ENCODE measurements at places on chromosomes 16 and 17.

DNA sequence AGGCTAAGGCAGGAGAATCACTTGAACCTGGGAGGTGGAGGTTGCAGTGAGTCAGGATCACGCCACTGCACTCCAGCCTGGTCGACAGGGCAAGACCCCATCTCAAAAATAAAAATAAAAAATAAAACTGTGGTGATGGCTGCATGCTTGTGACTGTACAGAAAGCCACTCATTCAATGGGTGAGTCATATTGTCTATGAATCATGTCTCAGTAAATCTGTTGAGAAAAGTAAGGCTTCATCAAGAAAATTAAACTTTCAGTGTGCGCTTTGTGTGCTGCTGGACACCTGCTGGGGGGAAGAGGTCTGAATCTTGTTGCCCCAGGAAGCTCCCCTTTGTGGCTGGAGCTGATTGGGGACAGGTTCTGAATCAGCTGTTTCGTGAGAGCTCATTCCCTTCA, 11.3 kb downstream of the NUBP1 start:
- no peak for DNase-seq

DNA sequence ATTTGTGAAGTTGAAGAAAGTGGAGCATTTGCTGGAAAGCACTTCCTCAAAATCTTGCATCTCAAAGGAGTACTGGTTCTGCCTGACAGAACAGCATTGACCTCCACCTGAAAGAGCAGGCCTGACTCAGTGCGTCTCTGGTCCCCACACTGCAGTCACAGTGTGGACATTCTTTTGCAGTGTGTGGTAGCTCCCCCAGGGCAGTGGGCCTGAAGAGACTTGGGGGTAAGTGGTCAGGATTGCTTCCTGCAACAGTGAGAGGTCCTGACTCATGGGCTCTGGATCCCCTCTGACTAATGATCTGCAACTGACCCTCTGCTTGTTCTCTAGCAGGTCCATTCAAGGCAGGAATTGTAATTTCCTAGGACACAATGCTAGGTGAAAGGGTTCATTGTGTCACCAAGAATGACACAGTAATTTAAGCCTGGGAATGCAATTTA, 204.9 kb upstream of the KCNJ16 start:
- DNase-seq: no peak

DNA sequence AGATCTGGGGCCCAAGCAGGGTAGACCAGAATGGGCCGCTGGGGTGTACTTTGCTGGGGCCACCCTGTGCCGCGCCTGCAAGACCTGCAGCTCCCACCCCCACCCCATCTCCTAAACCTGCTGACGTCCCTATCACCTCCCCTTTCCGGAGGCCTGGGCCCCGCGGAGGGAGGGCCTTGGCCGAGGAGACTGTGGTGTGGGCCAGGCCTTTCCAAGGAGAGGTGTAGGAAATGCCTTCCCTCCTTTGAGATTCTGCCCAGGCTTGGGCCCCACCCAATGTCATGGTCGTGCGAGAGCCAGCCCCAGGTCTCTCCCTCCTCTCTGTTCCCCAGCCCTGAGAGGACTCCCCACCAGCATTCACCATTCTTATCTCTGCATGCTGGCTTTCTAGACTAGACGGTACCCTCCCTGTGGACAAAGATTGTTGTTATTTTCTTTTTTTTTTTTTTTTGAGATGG, 3.9 kb upstream of the WFIKKN2 start:
- DNase-seq: no peak

DNA sequence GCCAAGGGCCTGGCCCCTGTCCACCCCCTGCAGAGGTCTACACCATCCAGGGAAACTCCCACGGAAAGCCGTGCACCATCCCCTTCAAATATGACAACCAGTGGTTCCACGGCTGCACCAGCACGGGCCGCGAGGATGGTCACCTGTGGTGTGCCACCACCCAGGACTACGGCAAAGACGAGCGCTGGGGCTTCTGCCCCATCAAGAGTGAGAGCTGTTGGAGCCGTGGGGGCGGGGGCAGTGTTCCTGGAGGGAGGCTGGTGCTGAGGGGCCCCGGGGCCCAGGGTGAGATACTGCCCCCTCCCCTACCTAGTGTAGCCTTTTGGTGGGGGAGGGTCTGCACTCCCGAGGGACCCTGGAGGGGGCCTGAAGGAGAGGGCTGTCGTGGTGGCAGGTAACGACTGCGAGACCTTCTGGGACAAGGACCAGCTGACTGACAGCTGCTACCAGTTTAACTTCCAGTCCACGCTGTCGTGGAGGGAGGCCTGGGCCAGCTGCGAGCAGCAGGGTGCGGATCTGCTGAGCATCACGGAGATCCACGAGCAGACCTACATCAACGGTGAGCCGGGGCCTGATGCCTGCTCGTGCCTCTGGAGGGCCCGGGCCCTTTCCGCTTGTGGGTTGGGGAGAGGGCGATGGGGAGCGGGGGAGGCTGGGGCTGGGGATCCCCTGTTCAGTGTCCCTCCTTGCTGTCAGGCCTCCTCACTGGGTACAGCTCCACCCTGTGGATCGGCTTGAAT, 38.8 kb downstream of the MRC2 start:
- DNase-seq: no peak

DNA sequence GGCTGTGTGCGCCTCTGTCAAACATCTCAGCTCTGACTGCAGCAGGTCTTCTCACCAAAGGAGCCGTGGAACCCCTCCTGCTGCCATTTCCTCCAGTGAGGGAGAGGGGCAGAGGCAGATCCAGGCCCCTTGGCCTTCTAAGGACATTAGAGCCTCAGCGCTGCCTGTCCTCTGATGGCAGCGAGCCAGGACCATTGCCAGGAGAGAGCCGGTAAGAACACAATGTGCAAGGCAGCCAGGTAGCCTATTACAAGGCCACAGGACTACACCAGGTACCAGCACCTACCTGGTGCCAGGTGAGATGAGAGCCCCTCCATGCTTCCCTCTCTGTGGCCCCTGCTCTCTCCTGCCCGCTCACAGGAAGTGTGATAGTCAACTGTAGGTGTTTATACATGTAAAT, 11.0 kb downstream of the LRRC75A start:
- no peak for DNase-seq

DNA sequence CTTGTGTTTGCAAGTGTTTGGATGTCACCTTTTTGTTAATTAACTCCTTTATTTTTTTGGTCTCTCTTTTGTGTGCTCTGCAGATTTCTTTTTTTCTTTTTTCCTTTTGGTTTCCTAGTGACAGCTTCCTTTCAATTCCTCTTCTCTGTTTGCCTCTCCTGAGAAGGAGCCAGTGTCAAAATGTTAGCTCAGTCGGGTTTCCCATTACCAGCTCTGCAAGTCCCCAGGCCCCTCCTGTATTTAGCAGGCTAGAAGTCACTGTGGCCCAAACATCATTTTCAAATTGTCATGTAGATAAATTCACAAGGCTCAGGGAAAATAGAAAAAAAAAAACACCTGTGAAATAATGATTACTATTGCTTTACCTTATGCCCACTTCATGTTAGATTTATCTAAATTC, 1621.6 kb downstream of the CDH8 start:
- no peak for DNase-seq

GRCh38 chr16:88839745-88840599, 16.8 kb downstream of the GALNS start:
- no peak for DNase-seq

GRCh38 chr17:69655902-69656301, 241.4 kb downstream of the MAP2K6 start:
- DNase-seq: no peak

GRCh38 chr17:7781429-7781828, 52.6 kb upstream of the KDM6B start:
- DNase-seq: no peak

- DNase-seq: no peak
Observed at GRCh38 chr17:44770166-44770925, 11.6 kb downstream of the ADAM11 start.

DNA sequence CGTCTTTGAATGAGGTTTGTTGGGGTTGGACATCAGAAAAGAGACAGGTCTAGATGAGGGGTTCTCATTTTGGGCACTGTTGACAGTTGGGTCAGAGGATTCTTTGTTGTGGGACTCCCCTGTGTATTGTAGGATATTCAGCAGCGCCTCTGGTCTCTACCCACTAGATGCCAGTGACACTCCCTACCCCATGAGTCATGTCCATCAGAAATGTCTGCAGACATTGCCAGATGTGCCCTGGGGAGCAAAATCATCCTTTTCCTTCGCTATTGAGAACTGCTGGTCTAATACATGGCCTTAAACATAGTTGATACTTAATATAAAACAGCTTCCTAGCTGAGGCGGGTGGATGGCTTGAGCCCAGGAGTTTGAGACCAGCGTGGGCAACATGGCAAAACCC, 3.1 kb downstream of the ABAT start:
- no peak for DNase-seq

- DNase-seq: no peak
Observed at GRCh38 chr17:40448639-40449261, 5.5 kb downstream of the IGFBP4 start.

- DNase-seq: no peak
Observed at GRCh38 chr17:62067165-62068145, 2.4 kb upstream of the MED13 start.

DNA sequence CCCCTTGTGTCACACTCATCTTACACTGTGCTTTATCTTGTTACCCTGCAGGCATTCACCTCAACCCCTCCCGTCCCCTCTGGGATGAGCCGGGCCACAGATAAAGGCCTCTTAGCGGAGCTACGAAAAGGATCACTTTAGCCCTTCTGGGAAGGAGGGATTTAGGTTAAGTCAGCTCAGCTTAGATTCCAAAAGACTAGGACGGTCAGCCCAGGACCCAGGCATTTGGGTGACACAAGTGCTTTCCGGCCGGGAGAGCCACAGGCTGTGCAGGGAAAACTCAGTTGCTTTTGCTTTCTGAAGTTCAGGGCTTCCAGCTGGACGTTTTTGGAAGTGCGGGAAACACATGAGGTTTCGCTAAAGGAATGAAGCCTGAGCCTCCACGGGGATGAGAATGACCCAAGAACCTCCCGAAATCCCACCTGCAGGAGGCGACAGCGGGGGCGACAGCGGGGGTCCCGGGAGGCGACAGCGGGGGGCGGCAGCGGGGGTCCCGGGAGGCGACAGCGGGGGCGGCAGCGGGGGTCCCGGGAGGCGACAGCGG, 11.6 kb upstream of the METRNL start:
- no peak for DNase-seq

DNA sequence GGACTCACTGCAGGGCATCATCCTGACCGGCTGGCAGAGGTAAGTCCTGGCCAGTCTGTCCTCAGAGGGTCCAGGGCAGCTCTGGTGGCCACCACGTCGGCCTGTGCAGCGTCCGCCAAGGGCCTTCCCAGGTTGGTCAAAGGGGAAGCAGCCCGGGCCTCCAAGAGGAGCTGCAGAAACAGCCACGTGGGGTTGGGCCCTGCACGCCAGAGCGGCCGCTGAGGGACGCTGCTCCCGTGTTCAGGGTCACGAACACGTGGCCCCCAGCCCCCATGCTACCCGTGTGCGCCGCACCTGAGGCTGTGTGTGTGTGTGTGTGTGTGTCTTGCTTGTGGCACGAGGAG, 13.3 kb downstream of the CYBC1 start:
- no peak for DNase-seq

- DNase-seq: peak; percentile 3
Observed at GRCh38 chr17:65191811-65192740, 54.9 kb downstream of the RGS9 start.

GRCh38 chr17:65035191-65035590, 21.3 kb downstream of the GNA13 start:
- no peak for DNase-seq

DNA sequence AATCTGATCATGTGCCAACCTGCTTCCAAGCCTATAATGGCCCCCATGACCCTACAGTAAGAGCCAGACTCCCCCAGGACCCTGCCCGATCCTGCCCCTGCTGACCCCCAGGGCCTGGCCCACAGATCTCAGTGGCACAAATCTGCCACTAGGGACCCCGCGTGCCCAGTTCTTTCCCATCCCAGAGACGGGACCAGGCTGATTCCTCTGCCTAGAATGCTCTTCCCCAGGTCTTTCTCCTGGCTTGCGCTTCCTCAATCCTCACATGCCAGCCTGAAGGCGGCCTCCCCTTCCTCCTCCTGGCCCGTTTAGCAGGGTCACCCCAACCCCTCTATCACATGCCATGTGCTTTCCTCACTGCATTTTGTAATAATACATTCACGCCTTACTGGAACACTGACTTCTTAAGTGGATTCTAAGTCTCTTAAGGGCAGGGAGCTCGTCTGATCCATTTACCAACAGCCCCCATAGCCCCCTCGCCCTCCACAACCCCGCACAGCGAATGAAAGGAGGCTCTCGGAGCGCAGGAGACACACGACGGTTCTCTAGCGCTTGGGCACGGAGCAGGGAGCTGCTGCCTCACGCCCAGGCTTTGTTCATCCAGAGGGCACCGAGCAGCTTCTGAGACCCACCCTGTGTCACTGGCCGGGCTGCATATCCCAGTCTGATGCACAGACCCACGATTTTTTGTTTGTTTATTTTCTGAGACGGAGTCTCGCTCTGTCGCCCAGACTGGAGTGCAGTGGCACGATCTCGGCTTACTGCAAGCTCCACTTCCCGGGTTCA, 1.2 kb downstream of the TRIM65 start:
- DNase-seq: no peak

DNA sequence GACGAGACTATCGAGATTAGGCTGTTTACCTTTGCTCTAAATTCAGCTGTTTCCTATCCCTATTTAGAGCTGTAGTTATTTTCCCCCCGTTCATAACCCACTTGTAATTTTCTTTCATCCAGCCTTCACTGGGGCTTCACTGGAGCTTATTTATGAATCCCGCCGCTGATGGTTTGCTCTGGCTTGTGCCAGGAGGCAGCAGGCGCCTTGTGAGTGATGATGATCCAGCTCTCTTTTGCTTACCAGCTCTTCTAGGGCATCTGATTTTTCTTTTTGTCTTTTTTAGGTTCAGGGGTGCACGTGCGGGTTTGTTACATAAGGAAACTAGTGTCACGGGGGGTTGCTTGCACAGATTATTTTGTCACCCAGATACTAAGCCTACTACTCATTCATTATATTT, 37.4 kb upstream of the CDH13 start:
- DNase-seq: no peak

DNA sequence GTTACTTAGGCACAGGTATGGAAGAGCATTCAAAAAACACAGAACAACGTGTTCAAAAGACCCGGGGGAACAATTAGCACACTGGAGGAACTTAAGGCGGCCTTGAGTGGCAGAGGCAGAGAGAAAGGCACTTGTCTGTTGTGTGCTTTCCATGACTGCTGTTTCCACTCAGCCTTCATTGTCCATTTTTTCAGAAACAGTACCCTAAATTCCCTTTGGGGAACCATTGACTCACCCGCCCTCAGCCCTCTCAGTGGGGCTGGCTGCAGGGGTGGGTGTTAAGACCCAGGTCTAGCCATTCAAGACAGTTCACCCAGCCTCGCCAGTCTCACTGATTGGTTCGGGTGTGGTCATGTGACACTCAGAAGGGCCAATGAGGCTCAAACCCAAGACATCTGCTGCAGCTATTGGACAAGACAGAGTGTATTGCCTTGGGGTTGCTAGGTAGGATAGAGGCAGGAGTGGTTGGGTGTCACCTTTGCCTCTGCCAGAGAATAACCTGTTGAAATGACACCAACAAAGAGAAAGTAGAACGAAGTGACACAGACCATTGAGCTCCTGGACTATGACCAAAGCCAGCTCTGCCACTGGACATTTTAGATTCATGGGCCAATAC, 19.6 kb upstream of the CEP20 start:
- DNase-seq: peak; percentile 5

Measured in NCI-H1417 (cell line).